Cardiac fibroblast (primary cell): ENCODE measurements at places on chromosomes 12 and 14.
A peak's percentile ranks its signal among the peaks of the same experiment; 100 is the strongest.

DNA sequence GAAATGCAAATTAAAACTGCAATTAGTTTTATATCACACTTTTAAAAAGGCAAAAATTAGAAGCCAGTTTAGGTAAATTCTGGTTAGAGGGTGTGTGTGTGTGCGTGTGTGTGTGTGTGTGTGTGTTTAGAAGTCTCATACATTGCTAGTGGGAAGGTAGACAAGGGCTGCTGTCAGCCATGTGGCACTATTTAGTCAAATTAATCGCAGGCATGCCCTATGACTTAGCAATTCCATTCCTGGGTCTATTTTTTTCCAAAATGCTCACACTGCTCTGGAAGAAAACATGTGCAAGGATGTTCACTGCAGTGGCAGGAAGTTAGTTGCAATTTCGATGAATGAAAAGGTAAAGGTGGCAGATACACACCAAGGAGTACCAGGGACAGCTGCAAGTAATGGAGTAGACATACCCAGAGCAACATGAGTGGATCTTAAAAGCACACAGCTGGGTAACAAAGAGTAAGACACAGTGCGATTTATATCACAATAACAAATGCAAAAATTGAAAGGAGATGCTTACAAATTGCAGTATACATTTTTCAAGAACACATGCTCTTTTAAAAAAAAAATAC is 11.6 kb downstream of the CAPZA3 start:
- DNase-seq: no peak

GRCh38 chr14:20627346-20628027 is 14.0 kb downstream of the OR6S1 start:
- peak; percentile 43 for DNase-seq

GRCh38 chr12:107091989-107092641 is 1.2 kb downstream of the CRY1 start:
- peak; percentile 97 for DNase-seq

GRCh38 chr12:32617534-32617933 is 61.6 kb upstream of the DNM1L start:
- DNase-seq: no peak

DNA sequence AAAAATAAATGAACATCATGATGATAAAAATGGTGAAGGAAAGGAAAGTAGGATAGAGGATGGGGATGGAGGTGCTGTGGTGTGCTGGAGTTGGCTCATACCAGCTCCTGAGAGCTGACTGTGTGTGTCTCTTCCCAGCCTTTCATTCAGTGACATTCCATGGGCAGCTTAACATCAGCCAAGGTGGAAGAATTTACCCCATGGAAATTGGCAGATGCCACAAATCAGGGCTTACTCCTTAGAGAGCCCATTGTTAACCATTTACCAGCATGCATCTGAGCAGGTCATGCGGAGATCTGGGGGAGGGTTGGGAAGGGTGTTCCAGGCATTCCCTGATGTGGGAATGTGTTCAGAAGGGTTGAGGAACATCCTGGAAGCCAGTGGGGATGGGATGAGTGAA is 164.7 kb upstream of the MYL2 start:
- no peak for DNase-seq

- peak; percentile 67 for DNase-seq
Observed at GRCh38 chr14:54487771-54488170, 1.0 kb downstream of the GMFB start.

DNA sequence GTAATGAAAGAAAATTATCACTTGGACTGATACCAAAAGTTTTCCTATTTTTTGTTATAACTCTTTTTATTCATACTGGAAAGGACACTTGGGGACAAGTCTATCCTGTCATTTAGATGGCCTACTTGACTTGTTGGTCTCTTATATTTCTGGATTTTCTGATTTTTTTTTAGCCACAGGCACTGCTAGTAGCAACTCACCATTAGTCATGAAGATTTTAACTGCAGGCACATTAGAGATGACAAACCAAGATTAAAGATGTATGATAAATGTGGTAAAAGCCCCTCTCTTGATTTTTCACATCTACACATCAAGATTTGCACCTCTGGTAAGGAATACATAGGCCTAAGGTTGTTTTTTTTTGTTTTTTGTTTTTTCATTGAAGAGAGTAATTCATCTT is 217.0 kb downstream of the SLC25A21 start:
- no peak for DNase-seq
